NCI-H446 (cell line): ENCODE measurements at places on chromosomes 5 and 9.

GRCh38 chr5:8491254-8491653 is 622.3 kb downstream of the MTRR start:
- DNase-seq: no peak

DNA sequence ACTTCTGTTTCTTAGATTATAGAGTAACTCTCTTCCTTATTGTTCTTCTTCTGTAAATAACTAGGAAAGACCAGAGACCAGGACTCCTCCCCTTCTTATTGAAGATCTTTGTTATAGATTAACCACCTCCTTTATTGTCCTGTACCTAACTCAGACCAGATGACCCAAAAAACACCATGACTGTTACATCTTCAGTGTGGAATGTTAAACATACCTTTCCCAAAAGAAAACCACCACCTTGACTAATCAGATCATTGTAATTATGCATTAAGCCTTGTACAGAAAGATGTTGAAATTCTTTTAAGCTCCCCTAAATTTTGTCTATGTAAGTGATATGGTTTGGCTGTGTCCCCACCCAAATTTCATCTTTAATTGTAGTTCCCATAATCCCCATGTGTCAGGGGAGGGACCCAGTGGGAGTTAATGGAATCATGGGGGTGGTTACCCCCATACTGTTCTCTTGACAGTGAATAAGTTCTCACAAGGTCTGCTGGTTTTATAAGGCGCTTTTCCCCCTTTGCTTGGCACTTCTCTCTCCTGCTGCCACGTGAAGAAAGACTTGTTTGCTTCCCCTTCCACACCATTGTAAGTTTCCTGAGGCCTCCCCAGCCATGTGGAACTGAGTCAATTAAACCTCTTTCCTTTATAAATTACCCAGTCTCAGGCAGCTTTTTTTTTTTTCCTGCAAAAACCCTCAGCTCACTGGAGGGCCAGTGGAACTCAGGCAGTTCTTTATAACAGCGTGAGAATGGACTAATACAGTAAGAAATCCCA is 26.3 kb downstream of the ARSB start:
- DNase-seq: no peak

DNA sequence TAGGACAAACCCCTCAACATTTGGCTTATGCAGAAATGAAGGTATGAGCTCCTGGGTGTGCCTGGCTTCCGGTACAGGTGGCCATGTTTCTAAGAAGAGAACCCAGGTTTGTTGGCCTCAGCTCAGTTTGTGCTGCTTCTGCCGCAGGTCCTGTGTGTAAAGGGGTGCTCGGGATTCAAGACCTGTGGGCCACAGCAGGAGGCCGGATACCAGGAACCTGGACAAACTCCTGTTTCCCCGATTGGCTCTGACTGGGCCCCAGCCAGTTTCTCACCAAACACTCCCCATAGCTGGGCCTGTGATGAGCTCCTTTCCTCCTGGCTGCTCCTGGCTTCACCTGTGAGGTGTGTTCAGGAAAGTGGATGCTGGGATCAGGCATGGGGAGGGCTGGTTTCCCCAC is 271.2 kb upstream of the IRX2 start:
- no peak for DNase-seq

DNA sequence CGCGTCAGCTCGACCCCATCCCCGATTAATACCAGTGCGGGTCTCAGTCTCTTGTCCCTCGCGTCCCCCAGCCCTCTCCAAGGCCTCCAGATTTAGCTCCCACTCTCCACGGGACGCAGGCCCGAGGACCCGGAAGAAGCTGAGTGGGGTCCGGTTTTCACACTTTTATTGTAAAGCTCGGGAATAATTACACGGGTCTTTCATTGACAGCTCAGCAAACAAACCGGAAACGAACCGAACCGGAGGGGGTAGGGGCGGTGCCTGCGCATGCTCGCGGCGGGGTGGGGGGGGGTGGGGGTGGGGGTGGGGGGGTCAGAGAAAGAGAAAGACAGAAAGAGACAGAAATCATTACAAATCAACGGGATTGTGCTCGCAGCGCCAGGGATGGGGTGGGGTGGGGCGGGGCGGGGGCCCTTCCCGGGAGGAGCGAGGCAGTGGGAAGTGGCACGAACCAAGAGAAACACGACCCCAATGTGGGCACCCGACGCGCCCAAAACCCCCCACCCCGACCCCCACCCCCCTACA is 27.9 kb downstream of the PCDH1 start:
- DNase-seq: no peak

DNA sequence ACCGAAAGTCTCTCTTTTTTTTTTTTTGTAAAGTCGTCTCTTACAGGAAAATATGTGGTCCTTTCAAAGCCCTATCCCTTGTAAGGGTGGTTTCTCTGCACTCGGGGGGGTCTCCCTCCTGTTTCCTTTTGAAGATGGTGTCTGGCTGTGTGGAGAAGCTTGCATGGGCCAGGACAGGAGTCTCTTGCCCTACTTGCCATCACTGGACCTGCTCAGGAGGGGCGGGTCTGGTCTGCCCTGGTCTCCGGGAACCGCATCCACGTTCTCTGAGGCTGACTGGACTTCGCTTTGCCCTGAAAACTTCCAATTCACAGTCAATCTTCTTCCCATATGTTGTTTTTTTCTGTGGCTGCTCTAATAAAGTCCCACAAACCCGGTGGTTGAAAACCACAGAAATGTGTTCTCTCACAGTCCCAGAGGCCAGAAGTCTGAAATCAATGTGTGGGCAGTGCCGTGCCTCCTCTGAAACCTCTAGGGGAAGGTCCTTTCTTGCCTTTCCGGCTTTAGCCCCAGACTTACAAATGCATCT is 92.9 kb upstream of the IER5L start:
- DNase-seq: no peak

DNA sequence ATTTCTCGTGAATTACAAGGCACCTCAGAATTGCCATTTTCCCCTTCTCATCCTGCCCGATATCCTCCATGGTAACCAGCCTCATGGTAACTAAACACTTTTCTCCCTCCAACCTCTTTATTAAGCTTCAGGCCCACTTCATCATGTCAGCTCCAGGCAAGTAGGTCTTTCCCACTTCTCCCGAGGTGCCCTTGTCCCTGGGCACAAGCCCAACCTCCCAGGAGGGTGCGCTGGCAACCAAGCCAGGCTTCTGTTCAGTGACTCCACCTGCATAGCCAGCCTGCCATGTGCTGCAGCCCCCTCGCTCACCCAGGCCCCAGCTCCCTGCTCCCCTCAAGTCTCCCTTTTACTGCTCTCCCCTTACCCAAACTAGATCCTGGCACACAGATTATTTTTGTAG is 47.4 kb upstream of the AFAP1L1 start:
- DNase-seq: peak; percentile 55

GRCh38 chr5:66621736-66622135 is 25.5 kb downstream of the MAST4 start:
- DNase-seq: no peak

GRCh38 chr5:126357585-126358342 is 65.4 kb upstream of the GRAMD2B start:
- DNase-seq: no peak

DNA sequence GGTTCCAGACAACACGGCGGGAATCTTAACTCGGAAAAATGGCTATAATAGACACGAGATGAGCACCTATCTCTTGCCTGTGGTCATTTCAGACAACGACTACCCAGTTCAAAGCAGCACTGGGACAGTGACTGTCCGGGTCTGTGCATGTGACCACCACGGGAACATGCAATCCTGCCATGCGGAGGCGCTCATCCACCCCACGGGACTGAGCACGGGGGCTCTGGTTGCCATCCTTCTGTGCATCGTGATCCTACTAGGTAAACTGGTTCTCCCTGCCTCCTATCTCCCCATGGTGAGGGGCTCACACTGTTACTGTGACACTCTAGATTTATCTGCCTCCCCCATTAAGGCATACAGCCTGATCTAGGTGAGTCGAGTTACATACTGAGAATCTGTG is 124.2 kb downstream of the CDH6 start:
- DNase-seq: no peak

GRCh38 chr5:152259702-152260101 is 145.4 kb downstream of the NMUR2 start:
- DNase-seq: no peak

DNA sequence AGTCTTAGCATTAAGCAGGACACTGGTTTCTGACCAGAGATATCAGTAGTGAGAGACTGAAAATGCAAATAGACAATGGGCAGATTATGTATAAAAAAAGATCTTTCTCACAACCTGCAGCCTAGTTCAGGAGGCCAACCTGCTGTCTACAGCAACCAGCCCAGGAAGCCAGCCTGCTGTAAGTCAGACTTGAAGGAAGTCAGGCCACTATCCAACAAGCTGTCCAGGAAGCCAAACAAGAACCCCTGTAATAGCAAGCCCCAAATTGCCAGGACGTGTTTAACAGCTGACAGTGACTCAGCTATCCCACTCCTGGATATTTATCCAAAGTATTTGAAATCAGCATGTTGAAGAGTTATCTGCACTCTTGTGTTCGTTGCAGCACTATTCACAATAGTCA is 121.8 kb upstream of the SPIN1 start:
- no peak for DNase-seq

DNA sequence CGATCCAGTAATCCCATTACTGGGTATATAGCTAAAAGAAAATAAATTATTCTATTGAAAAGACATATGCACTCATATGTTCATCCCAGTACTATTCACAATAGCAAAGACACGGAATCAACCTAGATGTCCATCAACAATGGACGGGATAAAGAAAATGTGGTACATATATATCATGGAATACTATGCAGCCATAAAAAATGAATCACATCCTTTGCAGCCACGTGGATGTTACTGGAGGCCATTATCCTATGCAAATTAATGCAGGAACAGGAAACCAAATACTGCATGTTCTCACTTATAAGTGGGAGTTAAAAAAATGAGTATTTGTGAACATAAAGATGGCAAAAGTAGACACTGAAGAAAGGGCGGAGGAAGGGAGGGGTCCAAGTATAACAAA is 16.6 kb upstream of the IRGM start:
- DNase-seq: no peak

DNA sequence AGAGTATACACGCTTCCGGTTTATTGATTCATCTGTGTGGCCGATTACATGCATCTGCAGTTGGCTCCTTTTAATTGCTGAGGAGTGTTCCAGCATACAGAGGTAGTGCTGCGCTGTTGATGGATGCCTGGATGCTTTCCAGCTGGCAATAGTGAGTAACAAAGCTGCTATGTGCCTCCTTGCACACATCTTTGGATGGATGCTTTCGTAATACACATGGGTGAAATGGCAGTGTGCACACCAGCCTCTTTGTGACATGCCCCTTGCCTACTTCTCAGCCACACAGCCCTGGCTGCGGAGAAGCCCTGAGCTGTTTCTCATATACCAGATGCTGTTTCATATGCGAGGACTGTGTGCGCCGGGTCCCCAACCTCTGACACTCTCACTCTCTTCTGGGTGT is 151.0 kb downstream of the GADD45G start:
- DNase-seq: peak; percentile 56

DNA sequence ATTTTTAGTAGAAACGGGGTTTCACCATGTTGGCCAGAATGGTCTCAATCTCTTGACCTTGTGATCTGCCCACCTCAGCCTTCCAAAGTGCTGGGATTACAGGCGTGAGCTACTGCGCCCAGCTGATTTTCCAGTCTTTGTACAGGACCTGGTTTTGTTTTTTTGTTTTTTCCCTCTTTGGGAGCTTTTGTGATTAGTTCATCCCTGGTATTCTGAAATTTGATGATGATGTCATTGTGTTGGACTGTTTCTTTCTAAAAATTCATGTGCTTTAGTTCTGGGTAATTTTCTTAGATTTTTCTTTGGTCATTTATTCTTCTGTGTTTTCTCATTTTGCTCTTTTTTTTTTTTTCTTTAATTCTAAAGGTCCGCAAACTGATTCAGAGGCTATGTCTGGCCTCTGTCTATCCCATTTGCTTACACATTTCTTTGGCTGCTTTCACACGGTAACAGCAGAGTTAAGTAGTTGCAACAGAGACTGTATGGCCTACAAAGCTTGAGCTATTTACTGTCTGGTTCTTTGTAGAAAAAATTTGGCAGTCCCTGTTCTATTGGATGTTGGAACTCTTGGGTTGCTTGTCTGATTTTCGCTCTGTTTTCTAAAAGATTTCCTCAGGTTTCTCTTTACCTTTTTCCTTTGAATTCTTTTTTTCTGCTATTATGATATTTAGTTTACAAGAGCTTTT is 24.8 kb downstream of the STX17 start:
- no peak for DNase-seq

- no peak for DNase-seq
These were observed 90.2 kb downstream of the SAXO1 start for GRCh38 chr9:18942801-18943200.

DNA sequence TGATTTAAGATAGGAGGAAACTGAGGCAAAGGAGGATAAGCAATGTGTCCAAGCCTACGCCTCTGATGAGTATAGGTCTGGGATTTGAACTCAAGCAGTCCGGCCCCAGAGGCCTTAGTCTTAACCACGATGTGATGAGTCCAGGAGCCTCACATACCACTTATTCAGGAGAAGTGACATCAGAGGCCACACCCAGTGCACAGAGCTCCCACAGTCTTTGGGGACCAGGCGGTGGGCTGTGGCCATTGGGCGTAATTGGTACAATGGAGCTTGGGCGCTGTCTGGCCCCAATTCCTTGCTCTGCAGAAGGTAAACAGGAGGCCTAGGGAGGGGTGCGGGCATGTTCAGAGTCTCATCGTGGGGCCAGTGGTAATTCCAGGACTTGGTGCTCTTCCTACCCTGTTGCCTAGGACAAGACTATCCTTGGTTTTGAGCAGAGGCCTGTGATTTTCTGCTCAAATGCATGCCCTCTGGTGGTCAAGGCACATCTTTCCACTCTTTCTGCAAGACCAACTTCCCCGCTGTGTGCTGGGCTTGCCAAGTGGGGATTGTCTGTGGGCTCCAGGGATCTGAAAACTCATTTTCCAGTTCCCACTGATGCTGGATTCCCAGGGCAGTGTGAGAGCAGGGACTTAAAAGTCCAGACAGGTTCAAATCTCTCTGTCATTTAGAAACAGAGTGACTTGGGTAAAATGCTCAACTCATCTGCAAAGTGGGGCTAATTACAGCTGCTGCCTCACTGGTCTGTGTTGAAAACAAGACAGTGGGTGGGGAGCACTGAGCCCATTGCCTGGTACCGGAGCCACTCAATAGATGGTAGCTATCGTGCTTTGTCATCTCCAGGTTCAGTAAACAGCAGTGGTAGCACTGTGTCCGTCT is 15.8 kb downstream of the NDST1 start:
- DNase-seq: no peak

DNA sequence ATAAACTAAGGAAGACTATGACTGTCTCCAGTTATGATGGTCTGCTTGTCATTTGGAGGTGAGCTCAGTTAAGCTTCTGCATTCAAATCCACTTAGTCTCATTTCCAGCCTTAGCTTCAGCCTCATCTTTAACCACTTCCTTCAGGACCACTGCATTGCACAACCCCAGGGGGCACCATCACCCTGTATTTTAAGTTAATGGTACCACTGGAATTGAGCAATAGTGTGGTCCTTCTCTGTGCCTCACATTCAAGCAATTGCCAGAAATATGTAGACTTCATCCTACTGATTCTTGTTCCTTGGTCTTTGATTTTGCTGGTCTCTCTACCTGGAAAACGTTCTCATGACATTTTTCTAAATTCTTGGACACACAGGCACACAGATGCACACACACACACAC is 131.5 kb upstream of the PTPN3 start:
- DNase-seq: no peak

DNA sequence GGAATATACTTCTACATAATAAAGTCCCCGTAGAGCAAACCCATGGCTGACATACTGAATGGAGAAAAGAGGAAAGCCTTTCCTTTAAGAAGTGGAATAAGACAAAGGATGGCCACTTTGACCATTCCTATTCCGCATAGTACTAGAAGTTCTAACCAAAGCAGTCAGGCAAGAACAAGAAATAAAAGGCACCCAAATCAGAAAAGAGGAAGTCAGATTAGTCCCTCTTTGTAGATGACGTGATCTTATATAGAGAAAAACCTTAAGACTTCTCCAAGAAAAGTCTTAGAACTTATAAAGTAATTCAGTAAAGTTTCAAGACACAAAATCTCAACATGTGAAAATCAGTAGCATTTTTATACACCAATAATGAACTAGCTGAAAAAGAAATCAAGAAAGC is 133.9 kb downstream of the GIN1 start:
- DNase-seq: no peak
